Stimulated activated CD4-positive, alpha-beta T cell treated with anti-CD3 and anti-CD28 coated beads, Interleukin-1b, Interleukin-23, amount 100 ng/mL, for 1 hour (primary cell): ENCODE measurements at places on chromosomes 2 and 18.

- peak; percentile 14 for DNase-seq
These were observed 89.2 kb downstream of the ZNF516 start for GRCh38 chr18:76405681-76406356.

- no peak for DNase-seq
These were observed 228.5 kb downstream of the RTP5 start for GRCh38 chr2:242098034-242098433.

DNA sequence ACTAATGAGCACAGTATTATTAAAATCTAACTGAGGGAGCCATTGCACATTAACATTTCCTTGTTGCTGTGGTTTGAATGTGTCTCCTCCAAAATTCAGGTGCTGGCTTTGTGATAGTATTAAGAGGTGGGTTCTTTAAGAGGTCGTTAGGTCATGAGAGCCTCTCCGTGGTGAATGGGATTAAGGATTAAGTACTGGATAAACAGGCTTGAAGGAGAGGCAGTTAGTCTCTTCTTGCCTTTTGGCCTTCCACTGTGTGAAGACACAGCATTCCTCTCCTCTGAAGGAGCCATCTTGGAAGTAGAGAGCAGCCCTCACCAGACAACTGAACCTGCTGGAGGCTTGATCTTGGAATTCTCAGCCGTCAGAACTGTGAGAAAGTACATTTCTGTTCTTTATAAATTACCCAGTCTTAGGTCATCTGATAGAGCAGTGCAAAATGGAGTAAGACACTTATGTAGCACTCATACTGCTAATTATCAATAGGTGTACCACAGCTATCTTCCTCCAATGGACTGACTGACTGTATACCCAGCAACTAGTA, 182.7 kb downstream of the MYO3B start:
- DNase-seq, result no peak

GRCh38 chr2:169664600-169664977, 29.6 kb downstream of the CFAP210 start:
- DNase-seq, result no peak

DNA sequence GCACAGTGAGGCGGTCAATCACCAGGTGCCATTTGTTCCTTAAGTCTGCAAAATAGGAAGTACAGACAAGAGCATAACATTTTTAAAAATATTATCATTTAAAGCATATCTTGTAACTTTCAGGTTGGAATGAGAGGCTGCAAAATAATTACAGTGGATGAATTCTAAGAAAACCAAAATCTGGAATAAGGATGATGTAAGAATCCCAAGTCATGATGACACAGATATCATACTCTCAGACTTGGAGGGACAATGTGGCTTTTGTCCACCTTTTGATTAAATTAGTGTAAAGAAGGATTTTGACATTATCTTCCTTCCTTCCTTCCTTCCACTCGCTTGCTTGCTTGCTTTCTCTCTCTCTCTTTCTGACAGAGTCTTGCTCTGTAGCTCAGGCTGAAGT, 244.4 kb downstream of the NAPG start:
- no peak for DNase-seq

DNA sequence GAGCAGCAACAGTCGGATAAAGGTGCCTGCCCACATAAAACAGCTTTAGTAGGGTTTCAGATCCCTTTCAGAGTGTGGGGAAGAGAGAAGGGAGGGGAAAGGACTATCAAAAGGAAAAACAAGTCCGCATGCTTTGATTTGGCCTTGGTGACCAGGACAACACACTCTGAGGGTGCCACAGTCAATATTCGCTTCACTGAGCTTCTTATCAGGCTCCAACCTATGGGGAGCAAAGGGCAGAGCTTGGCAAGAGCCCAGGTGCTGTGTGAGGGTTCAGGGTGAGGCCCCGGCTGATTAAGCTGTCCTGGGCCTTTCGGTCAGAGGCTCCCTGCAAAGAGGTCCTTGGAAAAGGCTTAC, 237.4 kb upstream of the SMAD2 start:
- DNase-seq, result no peak

GRCh38 chr2:17765398-17765797, 11.5 kb downstream of the GEN1 start:
- no peak for DNase-seq

- no peak for DNase-seq
These were observed 16.1 kb downstream of the TGIF1 start for GRCh38 chr18:3466045-3466444.

- no peak for DNase-seq
These were observed 308.8 kb downstream of the PRKCE start for GRCh38 chr2:45960057-45960863.

- DNase-seq, result no peak
These were observed 211.0 kb upstream of the SIX2 start for GRCh38 chr2:45220227-45220626.

DNA sequence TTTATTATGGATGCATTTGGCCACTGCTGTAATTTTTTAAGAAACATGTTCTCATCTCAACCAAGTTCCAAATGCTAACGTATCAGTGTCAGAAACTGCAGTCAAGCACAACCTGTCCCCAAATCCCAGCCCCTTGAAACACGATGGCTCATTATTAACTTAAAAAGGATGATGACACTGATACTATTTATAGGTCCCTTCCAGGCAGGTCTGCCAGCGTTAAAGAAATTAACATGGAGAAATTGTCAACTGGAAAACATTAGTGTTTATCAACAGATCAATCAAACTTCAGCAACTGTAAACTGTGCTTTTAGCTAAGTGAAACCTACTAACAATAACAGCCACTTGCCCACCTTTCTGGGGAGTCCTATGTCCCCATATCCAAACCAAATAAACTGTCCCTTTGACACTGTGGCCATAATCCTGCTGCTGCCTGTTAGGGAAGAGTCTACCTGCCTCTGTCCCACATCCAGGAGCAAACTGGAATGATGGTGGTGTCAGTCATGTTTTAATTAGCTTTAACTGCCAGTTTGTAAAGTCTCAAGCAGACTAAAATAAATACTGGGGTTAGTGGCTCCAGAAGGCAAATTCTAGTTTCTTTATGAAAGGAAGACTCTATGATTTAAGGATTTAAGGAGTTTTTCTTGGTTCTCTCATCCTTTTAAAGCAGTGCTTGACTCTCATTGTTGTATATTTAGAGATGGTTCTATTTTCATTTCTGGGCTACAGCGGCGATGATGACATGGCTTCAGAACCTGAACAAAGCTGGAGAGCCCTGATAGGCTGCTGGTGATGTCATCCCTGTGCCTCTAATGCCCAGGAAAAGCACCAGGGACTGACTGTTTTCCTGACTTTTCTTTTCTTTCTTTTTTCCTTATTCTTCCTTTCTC, 583.6 kb upstream of the PIK3C3 start:
- DNase-seq, result no peak

GRCh38 chr2:231187736-231188505, 10.5 kb upstream of the ARMC9 start:
- DNase-seq, result no peak

DNA sequence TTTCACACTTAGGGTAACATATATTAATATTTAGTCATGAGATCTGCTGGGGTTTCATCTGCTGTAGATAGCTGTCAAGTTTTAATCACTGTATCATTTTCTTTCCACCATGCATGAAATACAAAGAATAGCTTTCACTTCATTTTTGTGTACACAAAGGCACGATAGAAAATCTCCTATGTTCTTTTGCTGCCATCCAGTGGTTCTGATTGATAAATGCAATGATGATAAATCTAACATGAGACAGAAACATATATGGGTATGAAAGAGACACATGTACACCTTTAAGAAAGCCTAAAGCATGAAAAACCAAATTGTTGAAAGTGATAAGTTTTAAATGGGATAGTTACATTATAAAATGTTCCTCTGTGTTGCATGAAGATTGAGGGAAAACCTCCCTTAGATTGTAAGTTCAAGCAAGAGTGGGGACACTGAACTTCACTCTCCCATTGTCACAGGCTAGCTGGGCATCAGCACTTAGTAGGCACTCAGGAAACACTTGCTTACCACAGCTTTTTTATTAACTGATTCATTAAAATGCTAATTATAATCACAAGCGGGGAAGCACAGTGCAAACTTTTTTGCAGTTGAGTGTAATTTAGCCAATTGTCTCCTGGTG, 31.2 kb downstream of the C1D start:
- DNase-seq, result no peak

DNA sequence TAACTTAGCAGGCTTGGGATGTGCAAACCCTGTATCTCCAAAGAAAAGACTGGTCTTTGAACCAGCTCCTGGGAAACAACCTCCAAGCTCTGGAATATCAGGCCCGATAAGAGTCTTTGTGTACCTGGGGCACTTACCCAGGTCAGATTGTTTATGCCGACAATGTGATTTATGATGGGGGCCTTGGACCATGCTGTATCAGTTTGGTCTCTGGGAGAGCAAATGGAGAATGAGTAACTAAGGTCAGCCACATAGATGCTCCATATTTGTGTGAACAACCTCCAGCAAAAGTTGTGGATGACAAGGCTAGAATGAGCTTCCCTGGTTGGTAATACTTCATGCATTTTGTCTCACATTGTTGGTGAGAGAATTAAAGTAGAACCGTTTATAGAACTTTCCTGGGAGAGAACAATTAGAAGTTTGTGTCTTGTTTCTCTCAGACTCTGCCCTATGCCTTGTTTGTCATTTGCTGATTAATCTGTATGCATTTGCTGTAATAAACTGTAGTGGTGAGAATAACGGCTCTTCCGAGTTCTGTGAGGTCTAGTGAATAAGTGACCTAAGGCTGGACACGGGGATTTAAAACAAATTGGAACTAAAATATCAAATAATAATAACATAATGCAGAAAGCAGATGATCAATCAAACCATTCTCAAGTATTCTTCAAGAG, 259.1 kb downstream of the XIRP2 start:
- DNase-seq, result no peak

DNA sequence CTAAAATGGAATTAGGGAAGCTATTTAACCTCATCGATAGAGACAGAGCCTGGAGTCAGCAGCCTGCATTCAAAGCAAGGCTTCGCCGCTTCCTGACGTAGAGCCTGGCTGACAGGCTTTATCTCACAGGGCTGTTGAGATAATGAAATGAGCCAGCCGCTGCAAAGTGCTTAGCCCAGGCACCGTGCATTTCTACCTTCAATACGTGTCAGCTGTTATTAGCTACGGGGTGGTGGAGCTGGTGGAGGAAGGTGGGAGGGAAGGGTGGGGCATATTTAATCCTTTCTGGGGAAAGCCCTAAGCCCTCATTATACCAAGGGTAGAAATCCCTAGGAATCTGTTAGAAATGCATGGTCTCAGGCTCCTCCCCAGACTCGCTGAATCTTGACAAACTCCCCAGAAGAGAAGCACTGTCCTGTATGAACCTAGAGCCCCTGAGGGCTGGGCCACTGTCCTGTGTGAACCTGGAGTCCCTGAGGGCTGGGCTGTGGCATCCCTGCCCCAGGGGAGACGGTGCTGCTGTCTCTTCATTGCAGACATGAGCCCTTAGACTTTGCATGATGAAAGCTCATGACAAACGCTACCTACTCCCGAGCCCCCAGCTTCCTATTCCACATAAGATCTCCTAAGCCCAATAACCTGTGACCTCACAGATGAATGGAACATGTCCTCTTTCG, 72.4 kb downstream of the ALPK2 start:
- no peak for DNase-seq

GRCh38 chr2:181178823-181179412, 198.5 kb downstream of the UBE2E3 start:
- no peak for DNase-seq

GRCh38 chr18:65352186-65352585, 398.6 kb upstream of the CDH7 start:
- no peak for DNase-seq

- no peak for DNase-seq
These were observed 248.6 kb downstream of the LOXHD1 start for GRCh38 chr18:46408334-46408987.

- no peak for DNase-seq
These were observed 144.7 kb downstream of the BABAM2 start for GRCh38 chr2:28035163-28035690.

GRCh38 chr2:134722728-134723127, 3.9 kb upstream of the TMEM163 start:
- DNase-seq, result no peak

DNA sequence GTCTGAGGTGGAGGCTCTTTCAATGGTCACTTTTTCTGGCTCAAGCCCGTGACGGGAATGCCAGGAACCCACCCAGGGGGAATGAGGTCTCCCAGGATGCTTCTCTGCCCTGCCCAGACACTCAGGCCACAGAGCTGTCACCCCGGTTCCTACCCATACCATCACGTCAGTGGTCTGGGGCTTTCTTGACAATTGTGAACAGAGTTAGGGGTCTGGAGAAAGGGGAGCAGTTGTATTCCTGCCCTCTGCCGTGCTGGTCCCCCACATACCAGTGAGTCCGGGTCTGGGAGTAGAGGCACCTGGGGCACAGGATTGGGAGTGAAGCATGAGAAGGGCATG, 97.2 kb downstream of the B3GNT2 start:
- no peak for DNase-seq

GRCh38 chr2:185668710-185669109, 69.9 kb upstream of the FSIP2 start:
- DNase-seq, result no peak

GRCh38 chr2:37337620-37338280, 6.7 kb upstream of the QPCT start:
- DNase-seq, result no peak

GRCh38 chr2:134943540-134943939, 24.9 kb downstream of the CCNT2 start:
- no peak for DNase-seq

DNA sequence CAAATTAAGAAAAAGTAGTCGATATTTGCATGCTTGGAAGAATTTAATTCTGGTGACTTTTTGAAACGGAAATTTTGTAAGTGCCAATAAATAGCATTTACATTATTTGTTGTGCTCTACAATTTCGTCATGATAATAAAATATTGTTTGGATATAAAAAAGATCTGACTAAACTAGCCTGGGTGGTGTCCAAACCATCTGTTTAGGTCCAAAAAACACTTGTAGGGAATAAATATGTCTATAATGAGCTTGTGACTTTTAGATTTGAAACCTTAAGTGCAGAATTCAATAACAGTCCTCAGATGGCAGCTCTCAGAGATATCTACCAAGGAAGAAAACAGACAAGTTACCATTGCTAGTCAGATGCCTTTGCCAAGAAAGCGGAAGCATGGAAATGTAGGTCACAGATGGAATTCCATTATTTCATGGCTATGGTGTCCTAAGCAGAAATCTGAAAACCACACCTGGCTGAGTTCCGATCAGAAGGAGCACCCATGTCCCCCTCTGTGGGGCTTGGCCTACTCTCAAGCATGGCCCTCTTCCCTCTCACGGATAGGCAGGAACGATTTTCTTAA, 731.1 kb downstream of the RNF144A start:
- no peak for DNase-seq

- DNase-seq, result no peak
These were observed 27.5 kb downstream of the ABCA12 start for GRCh38 chr2:215110918-215111317.

DNA sequence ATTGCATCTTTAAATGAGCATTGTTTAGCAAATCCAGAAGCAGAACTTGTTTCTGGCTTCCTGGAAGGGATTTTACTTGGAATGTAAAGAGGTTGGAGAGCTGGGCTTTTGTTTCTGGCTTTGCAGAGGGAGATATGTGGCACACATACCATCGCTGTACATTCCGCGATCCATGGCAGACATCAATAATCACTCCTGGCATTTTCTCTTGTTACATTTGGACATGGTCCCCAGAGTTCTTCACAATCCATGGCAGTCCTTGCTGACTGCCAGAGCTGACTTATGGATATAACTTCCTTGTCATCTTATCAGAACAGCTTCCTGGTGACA, 445.6 kb upstream of the SPRED2 start:
- no peak for DNase-seq
